Bone marrow (tissue), 2 donors: ENCODE measurements at places on chromosomes 1 and 21.

DNA sequence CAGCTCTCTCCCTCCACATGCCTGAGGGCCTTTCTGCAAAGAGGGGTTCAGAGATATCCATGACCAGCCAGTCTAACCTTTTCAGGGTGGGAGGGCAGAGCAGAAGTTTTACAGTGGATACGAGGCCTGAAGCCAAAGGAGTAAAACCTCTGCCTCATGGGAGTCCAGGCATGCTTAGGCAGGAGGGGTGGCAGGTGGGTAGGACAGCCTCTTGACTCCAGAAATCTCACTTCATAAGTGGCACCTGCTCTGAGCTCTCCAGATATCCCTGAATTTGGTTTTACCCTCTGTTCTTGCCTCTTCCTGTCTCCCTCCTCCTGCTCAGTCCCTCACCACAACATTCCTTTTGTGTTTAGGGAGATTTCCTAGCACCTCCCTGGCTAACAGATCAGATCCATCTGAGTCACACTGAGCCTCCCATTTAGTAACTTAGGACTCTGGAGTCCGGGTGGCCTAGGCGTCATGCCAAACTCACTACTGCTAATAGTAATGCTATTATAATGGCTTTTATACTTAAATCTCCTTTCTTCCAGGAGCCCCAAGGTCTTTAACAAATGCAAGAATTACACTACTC lies 201.0 kb downstream of the HS2ST1 start:
- no peak for DNase-seq

DNA sequence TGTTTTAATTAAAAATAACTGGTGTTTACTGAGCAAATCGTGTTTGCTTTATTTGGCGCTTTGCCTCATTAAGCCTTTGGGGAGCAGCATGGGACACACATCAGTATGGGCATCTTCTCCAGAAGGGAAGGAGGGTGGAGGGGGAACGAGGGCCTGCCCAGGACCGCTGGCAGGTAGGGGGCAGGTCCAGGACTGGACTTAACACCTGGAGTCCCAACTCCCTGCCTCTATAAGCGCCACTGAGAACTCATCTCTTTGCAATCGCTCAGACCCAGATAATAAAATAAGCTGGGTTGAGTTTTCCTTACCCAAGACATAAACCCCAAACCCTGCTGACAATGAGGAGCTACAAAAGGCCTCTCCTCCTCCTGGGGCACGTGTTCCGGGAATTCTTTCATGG lies 15.1 kb downstream of the ABCG1 start:
- no peak for DNase-seq

DNA sequence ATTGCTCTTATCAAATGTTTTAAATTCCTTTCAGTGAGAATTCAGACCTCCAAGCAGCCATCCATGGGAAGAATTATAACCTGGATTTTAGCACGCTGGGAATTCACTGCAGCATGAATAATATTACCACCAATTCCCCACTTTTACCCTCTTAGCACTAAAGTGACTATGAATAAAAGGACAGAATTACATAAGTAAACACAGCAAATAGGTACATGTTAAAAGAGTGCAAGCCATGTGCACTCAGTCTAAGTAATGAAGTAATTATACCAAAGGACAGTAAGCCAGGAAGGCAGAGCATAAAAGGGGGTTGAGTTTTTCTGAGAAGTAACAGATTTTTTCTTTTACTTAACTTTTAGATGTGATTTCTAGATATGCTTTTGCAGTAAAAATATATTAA lies 176.3 kb downstream of the DENND1B start:
- DNase-seq = no peak

GRCh38 chr1:222331340-222331739 lies 216.6 kb downstream of the HHIPL2 start:
- DNase-seq = no peak

DNA sequence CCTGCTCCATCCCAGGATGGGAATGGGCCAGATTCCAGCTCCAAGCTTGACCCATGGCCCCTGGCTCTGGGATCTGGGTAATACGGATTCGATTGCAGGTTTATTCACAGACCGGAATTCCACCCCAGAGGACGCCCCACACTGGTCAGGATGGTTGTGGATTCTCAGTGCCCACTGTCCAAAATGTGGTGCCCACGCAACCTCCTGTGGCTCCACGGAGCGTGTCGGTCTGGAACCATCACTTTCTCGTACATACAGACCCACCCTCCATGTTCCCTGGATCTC lies 31.6 kb downstream of the KRTAP10-1 start:
- DNase-seq = no peak

DNA sequence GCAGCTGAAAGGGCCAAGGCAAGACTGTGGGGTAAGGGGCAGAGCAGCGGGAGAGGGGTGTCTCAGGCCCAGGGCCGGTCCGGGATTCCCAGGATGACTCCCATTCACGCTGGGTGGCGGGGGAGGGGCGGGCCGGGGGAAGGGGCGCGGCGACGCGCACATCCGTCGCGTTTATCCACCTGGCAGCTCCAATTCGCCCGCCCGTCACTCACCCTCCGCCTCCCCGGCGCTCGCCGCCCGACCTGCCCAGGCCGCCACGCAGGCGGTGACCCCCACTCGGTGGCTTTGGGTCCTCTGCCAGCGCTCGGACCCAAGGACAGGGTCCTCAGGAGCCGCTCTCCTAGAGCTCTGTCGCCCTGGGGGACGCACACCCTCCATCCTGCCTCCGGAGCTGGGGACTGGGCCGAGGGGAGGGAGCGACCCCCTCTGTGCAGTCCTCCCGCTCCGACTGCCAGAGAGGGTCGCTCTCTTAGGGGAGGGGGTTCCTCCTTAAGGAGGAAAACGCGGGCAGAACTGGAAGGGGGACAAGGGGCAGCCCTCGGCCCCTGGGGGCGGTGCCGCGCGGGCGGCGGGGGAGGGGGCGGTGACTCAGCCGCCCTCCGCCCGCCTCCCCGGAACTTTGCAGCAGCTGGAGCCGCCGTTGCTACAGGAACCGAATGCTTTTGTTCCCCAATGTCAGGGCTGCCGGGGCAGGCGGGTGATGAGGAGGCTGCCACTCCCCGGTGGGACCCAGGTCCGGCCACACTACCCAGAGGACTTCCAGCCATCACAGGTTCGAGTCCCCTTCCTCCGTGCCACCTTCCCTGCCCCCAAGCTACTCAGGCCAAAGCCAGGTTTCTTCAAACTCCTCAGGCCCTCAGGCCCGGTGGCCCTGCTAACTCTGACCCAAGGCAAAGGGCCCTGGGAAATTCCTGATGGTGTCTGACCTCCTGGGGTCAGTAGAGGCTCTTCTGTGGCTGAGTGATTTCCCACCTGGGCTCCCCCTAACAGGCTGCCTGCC lies 3.4 kb downstream of the ADGRB2 start:
- DNase-seq = peak; percentile 37

- DNase-seq = no peak
These were observed 19.9 kb downstream of the SGIP1 start for GRCh38 chr1:66553846-66554245.

DNA sequence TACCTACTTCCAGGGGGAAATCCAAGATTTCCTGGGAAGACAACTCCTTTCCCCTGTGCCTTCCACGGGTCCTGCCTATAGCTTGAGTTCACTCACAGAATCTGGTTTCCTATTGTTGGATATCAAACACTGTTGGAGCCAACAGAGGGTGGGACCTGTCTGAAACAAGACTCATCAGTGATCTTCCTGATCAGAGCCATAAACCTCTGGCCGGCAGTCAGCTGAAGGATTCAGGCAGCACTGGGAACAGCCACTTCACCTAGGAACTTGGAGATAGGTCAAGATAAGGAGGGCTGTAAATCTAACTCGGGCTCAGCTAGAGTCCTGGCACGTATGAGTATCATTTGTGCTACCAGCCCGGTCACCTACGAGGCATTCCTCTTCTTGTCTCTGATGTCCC lies 23.3 kb downstream of the SH3BP5L start:
- DNase-seq = no peak

GRCh38 chr1:117146072-117146471 lies 24.5 kb upstream of the TRIM45 start:
- DNase-seq = no peak

DNA sequence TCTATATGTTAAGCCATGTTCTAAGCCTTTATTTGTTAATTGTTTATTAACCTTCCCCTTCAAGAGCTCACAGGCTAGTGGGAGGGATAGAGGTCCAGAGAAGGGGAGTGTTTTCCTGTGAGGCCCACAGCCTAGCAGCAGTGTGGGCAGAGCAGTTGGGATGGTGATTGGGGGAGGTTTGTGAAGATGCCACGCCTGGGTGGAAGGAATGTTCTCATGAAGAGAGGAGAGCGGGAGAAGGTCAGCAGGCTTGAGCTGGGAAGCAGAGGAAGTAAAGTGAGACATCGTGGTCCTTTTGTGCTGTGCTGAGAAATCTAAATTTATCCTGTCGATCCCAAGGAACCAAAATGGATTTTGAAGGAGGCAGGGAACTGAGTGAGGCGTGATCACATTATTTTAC lies 42.6 kb downstream of the TRAPPC10 start:
- DNase-seq = no peak

- DNase-seq = no peak
These were observed 73.9 kb downstream of the HHAT start for GRCh38 chr1:210402560-210402959.

DNA sequence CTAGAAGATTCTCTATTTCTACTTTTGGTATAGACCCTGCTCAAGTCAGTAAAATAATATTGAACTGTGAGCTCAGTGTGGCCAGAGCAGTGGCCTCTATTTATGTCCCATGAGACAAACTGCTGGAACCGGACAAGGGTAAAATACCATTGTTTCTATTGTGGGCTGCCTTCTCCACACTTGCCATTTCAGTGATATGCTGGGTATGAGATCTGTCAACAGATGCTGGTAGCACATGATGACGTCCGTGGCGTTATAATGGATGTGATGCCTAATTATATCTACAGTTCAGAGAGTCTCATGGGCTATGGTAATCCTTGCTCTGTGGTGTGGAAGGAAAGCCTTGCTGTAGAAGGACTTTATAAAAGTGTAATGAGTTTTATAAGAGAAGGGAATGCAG lies 2.4 kb downstream of the ACTN2 start:
- DNase-seq = no peak

GRCh38 chr1:59214248-59215208 lies 82.4 kb upstream of the FGGY start:
- no peak for DNase-seq

- DNase-seq = no peak
These were observed 125.7 kb downstream of the CRB1 start for GRCh38 chr1:197393772-197394171.

DNA sequence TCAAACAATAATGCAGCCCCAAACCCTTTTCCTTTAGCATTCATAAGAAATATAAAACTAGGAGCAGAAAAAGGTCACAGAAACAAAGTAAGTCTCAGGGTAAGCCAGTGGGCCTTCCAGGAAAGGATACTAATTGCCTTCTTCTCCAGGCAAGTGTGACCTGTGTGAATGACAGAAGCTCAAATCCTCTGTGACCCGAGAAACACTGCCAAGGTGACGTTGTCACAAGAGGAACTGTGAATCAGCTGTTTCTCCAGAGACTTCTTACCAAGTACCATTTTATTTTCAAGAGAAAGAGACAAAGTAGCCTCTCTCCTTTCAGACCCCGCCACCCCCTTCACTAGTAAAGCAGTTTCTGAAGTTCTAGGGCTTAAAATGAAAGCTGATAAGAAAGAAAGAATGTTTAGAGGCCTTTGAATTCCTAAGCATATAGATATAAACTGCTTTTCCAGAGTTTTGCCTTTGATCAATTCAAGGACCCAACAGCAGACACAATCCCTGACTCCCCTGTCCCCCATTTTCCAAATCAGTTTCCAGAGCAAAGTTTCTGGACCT lies 155.6 kb downstream of the NUF2 start:
- DNase-seq = no peak

DNA sequence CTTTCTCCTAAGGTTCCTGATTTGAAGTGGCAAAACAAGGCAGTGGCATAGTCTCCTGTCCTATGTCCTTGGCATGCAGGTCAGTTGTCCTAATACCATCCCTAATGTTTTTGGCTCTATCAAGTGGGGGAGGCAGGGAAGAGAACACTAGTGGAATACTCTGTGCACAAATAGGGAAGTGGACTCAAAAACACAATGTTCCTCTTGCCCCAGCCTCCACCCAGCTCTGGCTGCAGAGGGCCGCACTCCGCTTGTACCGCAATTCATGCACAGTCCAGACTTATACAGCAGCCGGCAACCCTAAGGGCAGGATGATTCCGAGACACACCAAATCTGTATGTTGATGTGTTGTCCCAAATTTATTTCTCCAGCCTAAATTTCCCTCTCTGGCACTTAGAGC lies 14.5 kb downstream of the PLEKHO1 start:
- no peak for DNase-seq

DNA sequence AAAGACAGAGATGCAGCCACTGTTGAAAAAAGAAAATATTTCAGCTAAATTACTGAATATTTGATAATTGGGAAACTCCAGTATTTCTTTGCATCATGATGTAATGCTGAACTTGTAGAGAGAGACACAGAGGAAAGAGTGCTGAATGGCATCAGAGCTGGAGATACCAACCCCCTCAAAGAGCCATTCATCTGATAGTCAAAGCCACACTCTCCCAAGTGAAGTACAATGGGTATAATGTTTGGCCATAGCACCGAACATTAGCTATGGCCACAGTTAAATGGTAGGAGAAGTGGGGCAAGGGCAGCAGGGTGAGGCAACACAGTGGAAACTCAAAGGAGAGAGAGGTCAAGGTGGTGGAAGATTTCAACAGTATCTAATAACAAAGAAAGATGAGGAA lies 107.5 kb upstream of the TNFSF4 start:
- DNase-seq = no peak

DNA sequence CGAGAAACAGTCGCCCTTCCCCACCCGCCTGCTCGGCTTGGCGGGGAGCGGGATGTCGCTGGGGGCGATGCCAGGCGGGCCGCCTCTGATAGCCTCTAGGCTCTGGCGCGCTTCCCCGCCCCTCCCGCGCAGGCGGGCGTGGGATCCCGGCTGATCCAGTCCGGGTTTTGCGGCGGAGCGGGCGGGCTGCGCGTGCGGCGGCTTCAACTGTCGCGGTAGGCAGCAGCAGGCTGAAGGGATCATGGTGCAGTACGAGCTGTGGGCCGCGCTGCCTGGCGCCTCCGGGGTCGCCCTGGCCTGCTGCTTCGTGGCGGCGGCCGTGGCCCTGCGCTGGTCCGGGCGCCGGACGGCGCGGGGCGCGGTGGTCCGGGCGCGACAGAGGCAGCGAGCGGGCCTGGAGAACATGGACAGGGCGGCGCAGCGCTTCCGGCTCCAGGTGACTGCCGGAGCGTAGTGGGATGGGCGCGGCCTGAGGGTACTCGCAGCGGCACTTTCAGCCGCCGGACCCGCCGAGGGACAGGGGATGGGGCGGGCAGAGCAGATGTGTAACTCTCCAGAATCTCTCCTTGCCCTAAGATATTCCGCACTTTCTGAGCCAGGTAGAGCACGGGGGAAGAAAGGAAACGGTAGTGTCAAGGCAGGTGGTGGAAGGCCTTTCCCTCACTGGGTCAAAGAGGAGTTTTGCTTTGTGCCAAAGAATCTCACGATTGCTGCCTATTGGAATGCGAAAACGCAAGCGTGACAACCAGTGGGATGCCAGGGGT lies at the start of gene FAAH:
FAAH (plus strand) TSS at position 210 of the 764 bp plus-strand sequence; CDS start at position 242, 32 bp downstream.
- DNase-seq = peak; percentile 24
